ENCODE measurements at places on chromosomes 5 and 9.

DNA sequence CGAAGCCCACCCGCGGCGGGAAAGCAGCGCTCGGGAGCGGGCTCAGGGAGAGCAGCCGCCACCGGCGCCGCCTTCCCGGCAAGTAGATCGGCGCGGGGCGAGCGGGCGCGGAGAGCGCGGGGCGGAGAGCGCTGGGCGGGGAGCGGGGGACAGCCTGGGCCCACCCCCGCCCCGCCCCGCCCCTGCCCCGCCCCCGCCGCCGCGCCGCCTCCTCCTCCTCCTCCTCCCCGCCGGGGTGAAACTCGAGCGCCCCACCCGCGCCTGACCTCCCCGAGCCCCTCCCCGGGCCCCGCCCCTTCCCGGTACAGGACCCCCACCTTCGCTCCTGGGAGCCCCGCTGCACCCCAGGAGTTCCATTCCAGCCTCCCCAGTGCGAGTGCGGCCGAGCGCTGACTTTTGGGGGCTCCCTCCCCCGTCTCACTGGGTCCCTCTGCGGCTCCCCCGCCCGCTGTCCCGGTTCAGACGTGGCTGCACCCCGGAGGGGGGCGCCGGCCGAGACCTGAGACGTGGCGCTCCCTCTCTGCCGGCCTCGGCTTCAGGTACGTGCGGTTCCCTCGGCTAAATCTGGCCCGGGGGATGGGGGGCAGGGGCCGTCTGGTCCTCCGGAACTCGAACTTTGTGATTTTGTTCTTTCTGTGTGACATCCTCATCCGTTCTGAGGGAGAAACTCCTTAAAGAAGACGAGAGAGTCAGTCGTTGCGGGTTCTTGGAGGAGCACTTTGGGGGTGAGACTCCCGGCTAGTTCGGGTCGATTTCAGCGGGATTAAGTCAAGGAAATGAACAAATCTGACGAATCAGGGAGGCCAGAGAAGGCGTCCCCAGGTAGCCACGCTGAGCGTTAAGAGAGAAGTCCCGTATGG is at the start of gene SEMA5A:
Gene SEMA5A (minus strand): TSS at position 84 of the 860 bp plus-strand sequence. CDS start 166,129 bp downstream, outside the sequence.
- no peak for DNase-seq

GRCh38 chr5:178434016-178434761 is 156.0 kb downstream of the COL23A1 start:
- DNase-seq = no peak

DNA sequence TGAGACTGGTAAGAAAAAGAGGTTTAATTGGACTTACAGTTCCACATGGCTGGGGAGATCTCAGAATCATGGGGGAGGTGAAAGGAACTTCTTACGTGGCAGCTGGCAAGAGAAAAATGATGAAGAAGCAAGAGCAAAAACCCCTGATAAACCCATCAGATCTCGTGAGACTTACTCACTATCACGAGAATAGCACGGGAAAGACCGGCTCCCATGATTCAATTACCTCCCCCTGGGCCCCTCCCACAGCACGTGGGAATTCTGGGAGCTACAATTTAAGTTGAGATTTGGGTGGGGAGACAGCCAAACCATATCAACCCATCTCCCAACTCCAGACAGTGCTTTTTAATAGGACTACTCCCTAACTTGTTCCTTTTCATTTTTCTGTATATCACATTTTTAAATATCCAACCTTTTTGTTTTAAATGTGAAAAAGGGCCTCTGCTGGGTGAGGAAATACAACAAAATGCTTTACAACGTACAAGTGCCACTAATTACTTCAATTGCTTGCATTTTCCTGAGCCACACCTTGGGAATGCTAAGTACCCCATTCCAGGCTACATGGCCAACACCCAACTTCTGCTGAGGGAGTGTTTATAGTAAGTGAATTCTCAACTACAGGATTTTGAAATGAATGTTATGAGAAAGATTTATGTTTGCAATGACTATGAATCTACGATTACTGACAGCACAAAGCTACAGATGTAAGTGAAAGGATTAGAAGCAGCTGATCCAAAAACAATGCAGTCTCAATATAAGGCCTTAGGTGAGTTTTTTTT is 294.1 kb upstream of the CD180 start:
- DNase-seq = no peak

GRCh38 chr9:103942651-103943050 is 151.5 kb upstream of the SMC2 start:
- no peak for DNase-seq

DNA sequence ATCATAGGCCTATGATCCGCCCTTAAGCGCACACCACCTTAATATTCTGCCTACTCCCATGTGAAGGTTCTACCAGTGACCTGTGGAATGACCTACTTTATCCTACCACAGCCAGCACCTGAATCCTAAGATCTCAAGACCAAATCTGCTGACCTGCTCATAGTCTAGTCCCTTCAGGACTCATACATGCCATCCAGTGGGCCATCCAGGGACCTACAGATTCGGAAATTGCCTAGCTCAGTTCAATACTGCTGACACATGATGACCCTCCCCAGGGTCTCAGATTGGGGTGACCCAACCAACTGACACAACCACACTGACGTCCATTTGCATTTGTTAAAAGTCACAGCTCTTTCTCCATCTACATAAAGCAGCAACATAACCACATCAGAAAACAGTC is 443.8 kb upstream of the ST8SIA4 start:
- DNase-seq = no peak

DNA sequence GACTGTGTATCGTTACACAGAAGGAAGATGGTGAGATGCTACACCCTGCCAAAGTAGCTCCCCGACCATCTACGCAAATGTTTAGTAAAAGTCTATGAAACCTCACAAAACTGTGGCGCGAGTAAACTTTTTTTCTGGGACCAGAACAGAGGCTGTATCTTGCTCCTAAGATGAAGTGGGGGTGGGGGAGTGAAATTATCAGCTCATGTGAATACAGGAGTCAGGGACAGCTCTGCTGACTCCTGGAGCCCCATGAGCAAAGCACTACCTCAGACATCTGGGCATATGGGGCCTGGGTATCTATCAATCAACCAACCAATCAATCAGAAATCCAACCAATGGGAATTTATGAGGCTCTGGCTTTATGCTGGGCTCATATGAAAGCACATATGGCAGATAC is 138.6 kb upstream of the RANBP3L start:
- no peak for DNase-seq

GRCh38 chr5:978054-978453 is 30.5 kb upstream of the NKD2 start:
- DNase-seq = no peak

DNA sequence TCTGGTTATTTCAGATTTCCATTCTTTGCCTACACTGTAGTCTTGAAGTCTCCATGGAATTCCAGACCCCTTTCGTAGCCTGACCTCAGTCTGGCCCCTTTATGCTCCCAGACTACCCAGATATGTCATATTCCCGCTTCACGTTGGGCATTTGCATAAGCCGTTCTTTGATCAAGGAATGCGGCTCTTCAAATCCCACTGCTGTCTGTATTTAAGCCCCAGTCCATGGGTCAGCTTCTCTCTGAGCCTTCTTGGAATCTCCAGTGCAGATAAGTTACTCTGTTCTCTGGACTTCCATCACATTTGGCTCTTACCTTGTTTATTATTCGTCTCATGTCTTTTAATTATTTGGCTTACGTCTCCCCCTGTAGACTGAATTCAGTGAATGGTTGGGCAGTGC is 97.4 kb downstream of the PARP8 start:
- DNase-seq = no peak

GRCh38 chr9:87503927-87504326 is 6.3 kb downstream of the DAPK1 start:
- DNase-seq = no peak

- DNase-seq = no peak
Measured at GRCh38 chr9:121818841-121819427, 167.5 kb downstream of the DAB2IP start.

GRCh38 chr5:59798862-59799667 is 94.5 kb downstream of the PDE4D start:
- no peak for DNase-seq

DNA sequence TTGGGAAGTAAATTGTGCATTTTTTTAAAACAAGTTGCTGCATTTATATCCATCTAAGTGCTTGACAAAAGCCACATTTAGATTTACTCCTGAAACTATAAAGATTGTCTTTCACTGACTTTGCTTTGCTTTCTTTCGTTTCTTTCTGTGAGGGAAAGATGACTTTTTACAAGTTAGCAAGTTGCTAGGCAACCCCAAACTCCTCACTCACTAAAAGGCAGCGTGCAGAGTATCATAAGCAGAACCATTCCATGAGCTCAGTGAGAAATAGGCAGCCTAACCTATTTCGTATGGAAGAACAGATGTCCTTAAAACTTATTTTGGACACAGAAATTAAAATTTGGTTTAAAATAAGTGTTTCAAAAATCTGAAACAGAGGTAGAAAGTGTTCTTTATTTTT is 29.0 kb downstream of the KLF9 start:
- DNase-seq = no peak

DNA sequence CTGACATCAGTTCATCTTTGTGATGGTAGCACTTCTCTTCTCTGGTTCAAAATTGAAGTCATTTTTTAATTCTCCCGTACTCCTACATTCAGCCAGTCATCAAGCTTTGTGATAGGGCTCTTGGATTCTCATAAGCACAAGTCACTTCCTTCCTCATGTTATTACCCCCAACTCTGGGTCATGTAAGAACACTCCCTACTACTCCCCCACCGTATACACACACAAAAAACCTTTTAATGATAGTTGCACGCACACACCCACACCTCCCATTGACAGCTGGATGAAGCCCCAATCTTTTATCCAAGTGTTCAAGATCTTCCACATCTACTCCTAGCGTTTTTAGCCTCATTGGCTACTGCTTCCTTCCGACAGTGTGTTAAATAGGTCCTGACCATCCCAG is 16.8 kb downstream of the KDM3B start:
- no peak for DNase-seq

DNA sequence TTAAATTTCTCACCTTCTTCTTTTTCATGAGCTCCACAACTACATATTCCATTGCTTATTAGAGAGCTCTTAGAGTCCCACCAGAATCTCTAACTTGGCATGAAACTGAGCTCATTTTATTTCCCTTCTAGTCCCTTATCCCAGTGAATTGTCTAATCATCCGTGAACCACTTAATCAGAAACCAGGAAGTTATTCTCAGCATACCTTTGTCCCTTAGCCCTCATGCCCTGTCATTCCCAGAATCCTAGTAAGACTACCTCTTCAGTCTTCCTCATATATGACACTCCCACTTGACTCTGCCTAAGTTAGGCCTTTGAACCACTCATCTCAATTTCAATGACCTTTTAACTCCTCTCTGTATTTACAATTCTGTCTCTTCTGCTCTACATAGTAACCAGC is 93.0 kb upstream of the PAPPA start:
- DNase-seq = no peak

GRCh38 chr9:131045300-131046092 is 36.5 kb downstream of the LAMC3 start:
- no peak for DNase-seq

DNA sequence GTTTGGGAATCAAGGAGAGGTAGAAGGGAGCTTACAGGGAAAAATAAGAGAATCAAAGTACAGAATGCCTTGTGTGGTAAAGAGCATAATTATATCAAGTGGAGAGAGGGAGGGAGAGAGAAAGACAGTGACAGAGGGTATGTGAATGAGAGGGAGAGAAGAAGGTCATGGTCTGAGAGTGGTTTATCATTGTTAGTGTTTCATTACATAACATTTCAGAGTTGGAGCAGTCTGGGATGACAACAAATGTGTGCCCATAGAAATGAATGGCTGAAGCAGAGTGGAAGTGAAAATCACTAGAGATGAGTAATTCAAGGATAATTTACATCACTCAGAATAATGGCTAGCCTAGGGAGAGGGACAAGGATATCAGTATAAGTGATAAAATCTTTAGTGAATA is 799.2 kb downstream of the TLE1 start:
- DNase-seq = no peak

- no peak for DNase-seq
Measured at GRCh38 chr5:39107350-39107749, 33.2 kb upstream of the RICTOR start.

DNA sequence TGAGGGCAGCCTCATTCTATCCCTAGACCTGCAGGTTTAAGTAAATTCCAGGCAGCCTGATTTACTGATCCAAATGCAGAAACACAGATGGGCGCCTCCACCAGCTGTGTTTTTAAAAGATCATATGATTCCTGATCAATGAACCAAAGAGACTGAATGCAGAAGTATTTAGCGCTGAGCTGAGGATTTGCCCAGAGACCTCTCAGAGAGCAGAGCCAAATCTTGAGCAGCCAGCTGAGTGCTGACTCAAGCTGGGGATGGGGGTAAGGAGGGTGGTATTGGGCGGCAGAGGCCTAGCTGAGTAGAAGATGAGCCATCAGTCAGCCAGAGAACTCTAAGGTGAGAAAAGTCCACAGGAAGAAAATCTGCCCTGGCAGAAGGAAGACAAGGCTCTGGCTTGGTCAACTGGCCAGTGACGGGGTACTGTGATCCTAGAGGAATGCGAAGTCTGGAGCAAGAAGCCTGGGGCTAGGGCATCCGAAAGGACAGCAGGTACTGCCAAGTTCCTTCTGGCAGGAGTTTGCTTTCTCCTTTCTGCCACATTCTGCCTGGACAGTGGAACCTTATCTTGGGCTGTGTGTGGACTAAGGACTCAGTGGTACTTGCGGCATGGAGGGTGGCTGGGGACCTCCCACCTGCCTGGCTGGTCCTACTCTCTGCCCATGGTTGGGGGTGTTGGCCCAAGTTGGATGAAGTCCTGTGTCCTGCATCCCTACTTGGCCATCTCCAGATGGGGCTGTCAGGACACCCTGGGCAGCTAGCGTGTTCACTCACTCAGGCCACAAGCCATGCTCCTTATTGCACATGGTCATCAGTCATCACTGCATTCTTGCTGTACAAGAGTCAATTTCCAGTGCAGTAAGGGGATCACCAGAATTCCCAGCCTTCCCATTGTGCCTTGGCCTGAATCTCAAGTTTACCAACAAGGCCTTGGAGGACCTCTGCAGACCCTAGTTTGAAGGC is 34.5 kb upstream of the CDKN2AIPNL start:
- DNase-seq = no peak

- DNase-seq = no peak
Measured at GRCh38 chr5:37892586-37892985, 52.7 kb upstream of the GDNF start.

GRCh38 chr9:19512103-19512832 is 103.5 kb downstream of the ACER2 start:
- DNase-seq = no peak

DNA sequence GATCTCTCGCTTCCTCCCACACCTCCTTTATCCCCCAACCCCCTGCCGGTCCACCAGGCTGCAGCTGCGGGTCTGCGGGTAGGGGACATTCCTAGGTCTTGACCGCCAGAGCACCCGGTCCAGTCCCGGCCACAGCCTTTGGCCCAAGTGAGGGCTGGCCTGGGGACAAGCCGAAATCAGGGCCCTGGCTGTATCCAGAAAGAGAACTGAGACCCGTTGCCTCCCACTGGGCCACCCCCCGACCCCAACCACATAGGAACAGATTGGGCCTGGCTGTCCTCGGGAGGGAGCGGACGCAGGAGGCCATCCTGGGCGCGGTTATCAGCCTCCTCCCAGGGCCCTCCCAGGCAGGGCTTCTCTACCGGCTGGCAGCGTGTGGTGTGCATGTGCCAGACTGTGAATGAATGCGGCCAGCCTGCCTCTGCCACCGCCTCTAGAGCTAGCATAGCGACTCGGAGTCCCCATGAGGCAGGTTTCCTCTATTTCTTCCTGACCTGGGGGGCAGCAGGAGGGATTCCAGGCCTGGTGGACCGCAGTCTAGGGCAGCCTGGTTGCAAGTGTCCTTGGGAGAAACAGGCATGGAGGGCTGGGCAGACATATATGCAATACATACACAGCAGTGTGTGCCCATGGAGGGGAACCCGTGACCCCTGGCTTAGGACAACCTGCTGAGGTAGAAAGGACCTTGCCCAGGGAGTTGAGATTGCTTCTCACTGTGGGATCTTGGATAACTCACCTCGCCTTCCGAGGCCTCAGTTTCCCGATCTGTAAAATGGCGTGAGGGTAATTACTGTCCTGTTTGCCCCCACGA is 1.2 kb downstream of the N4BP3 start:
- DNase-seq = no peak
